ENCODE measurements at places on chromosomes 5 and 9.

DNA sequence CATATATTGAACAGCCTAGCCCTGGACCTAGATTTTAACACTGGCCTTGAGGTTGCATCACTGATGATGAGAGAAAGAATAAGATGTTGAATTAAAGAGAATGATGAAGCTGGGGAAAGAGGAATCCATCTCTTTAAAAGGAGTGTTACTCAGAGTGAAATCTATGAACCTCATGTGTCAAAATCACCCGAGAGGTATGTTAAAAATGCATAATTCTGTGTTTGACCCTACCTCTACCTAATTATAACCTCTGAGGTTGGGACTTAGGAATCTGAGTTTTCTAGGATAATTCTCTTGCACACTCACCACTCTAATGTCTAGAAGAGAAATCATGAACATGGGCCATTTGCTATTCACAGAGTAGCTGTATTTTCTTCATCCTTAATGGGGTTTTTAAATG lies 479.4 kb downstream of the ENC1 start:
- DNase-seq: no peak

DNA sequence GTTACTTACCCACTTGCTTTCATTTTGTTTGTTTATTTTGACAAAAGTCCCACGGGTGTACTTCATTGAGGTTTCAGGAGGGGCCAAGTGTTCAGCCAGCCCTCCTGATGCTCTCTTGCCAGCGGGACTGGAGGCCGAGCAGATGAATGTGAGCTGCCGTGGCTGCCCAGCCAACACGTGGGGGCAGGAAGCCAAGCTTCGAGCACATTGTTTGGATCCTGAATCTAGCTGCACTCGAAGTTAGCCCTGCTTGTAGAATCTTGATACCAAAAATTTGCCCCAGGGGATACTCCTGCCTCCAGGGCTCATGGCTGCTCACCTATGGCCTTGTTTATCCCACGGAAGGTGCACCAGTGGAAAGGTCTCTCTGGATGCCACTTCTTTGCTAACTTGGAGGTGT lies 49.3 kb downstream of the RASGEF1C start:
- peak; percentile 6 for DNase-seq

GRCh38 chr9:3271581-3271980 lies 254.2 kb downstream of the RFX3 start:
- DNase-seq: no peak

DNA sequence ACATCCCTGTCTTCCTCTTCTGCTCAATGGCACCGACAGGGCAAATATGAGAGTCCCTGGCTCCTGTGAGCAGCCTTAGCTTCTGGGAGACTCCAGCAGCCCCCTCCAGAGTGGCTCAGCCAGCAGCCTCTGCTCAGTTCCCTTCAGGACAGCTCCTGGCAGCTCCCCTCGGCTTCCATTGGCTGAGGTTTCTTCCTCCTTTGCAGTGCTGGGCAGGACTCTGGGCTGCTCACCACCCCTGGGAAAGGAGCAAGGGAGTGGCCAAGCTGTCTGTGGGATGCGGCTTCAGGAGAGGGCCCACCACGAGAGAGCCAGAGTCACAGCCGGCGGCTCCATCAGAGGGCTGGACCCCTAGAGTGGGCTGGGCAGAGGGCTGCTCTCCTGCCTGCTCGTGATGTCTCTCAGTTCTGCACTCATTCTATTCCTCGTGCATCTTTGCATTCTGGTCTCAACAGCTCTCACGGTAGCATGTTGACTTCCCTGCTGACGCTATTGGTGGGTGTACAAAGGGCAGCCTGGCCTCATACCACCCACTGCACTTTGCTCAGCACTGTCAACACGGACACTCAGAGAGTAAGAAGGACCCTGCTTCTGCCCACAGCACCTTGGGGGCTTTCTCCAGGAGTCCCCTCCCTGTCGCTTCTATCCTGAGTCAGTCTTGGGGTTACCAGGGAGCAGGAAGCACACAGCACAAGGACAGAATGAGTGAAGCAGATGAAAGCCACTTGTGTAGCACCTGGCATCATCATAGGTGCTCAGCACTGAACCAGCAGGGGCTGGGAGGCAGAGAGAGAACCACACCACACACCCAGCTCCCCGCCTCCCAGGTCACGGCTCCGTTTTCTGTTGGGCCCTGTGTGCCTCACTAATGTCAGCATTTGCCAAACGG lies 80.9 kb upstream of the ALDH1B1 start:
- no peak for DNase-seq

DNA sequence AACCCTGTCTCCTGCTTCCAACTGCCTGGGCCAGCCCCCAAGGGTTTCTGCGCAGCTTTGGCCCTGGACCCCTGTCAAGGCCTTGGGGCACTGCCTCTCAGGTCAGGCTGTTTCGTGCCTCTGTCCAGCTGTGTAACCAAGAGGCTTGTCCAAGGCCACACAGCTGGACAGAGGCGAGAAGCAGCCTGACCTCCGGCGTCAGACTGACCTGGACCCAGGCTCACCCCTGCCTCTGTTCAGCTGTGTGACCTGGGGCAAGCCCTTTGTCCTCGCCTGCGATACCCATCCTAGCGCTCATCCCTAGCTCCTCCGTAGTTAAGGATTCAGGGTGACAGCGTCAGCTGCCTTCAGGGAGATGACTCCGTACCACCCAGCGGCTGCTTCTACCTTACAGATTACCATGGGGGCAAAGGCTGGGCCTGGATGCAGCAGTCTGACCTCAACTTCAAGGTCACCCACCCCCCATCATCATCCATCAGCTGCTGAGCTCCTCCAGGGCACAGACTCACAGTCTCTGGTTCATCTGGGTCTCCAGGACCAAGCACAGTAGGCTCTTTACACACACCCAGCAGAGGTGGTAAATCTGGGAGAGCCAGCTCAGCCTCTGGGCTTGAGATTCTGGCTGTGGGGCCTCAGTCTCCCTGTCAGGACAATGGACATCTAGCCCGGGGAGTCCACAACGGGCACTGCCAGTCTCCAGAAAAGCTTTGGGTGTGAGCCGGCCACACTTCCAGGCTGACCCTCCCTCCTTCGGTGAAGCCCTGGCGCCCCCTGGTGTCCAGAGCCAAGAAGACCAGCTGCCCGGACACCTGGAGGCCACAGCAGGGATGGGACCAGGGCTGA lies 7.9 kb downstream of the AK1 start:
- peak; percentile 96 for DNase-seq

GRCh38 chr5:79258801-79259200 lies 22.9 kb downstream of the JMY start:
- no peak for DNase-seq

DNA sequence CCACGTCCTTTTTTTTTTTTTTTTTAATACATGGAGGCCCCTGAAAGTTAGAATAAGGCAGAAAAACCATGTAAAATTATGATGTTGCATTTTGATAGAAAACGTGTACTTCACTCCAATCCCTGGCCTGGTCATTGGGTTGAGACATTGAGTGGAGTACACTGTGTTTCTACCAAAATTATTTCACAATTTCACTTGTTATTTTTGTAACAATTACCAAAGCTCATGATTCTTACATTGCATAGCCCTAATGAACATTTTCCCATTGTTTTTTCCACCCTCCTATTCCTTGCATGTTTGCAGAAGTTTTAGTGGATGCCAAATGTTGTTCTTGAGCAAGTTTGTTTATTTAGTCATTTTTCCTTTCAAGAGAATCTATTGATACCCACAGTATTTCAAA lies 21.9 kb downstream of the MAMDC2 start:
- no peak for DNase-seq

- peak; percentile 78 for DNase-seq
These were observed at the start of gene PBX3 for GRCh38 chr9:125747053-125747764. Gene PBX3, plus strand, starts transcription at chr9:125747373.

GRCh38 chr5:168147568-168148360 lies 143.7 kb upstream of the WWC1 start:
- no peak for DNase-seq

- no peak for DNase-seq
These were observed 14.0 kb upstream of the TEX48 start for GRCh38 chr9:114695948-114696347.

DNA sequence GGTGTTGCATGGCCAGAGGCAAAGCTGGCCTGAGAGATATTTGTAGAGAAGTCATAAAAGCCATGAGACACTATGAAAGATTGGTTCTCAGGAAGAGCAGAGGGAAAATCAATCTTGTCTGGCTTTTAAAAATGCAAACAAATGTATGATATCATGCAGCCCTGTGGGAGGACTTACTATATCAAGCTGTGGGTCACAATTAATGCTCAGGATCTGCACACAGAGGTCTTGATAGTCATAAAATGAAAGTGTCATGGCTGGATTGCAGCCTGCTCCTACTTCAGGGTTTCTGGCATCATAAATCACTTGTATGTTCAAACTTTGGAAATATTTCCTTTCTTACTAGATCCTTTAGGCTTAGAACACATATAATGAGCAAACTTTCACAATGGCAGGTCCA lies 151.5 kb downstream of the SEMA6A start:
- no peak for DNase-seq

DNA sequence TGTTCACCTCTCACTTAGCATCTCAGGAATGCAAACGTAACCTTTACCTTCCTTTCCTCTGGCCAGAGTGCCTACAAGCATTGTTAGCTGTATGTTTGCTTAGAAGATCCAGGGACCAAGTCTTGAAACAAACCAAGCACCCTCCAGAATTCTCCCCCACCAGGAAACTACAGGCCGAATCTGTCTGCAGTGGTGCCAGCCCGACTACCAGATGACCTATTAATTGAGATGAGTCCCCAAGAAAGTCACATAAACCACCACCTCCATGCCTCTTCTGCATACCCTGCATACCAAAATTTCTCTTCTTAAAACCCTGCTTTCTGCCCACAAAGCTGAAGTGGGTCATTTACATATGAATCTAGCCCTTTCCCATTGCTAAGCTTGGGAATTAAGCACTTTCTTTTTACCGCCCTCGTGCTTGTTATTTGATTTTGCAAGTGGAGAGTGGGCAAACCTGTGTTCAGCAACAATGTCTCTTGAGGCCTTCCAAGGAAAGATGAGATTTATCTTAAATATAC lies 1239.1 kb downstream of the CDH12 start:
- DNase-seq: no peak

GRCh38 chr9:127746959-127747569 lies 12.0 kb upstream of the TOR2A start:
- DNase-seq: no peak

DNA sequence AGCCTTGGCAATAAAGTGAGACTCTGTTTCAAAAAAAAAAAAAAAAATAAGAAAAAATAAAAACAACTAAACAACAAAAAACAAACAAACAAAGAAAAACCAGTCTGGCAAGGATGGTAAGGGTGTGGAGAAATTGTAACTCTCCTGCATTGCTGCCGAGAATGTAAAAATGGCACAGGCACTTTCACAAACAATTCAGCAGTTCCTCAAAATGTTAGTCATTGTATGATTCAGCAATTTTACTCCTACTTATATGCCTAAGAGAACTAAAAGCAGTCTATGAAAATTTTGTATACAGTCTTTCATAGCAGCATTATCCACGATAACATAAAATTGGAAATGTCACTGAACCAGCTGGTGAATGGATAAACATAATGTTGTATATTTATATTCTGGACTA lies 280.4 kb downstream of the CDH9 start:
- no peak for DNase-seq

- DNase-seq: no peak
These were observed 280.7 kb downstream of the PRELID2 start for GRCh38 chr5:145554399-145554798.

GRCh38 chr5:73135429-73136054 lies 15.2 kb downstream of the TMEM171 start:
- no peak for DNase-seq

GRCh38 chr5:110865400-110866094 lies 126.7 kb downstream of the SLC25A46 start:
- peak; percentile 50 for DNase-seq

GRCh38 chr5:68330574-68330973 lies 115.0 kb downstream of the PIK3R1 start:
- no peak for DNase-seq

DNA sequence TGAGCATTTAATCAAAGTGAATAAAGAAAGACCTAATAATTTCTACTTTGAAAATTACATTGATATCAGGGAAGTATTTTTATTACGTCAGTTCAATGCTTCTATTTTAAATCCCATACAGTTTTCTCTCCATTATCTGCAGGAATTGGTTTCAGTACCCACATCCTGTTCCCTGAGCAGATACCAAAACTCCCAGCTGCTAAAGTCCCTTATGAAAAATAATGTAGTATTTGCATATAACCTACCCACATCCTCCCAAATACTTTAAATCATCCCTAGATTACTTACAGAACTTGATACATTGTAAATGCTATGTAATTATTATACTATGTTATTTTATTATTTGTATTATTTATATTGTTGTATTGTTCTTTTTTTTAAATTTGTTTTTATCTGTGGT lies 125.4 kb upstream of the MINAR2 start:
- DNase-seq: no peak

DNA sequence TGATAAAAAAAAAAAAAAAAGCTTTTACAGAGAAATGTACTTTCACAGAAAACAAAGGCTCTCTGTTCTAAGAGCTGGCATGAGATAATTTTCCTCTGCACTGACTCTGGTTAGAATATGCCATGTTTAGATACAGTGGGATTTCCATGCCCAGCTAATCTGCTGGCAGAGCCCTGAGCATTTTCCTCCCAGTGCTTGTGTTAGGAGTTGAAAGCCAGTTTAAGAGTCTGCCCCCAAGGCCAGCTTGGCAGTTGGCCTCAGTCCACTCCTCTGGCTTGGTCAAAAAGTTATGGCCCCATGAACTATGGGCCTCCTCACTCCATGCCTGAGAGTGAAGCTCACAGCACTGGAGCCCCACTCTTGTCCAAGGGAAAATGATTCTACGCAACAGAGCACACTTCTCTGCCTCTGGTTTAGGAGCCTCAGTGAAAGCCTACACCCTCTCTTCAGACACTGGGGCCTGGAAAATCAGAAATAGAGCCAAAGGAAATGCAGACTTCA lies 21.9 kb downstream of the MOCS2 start:
- no peak for DNase-seq

- DNase-seq: no peak
These were observed 22.3 kb downstream of the RIC1 start for GRCh38 chr9:5651246-5651645.

DNA sequence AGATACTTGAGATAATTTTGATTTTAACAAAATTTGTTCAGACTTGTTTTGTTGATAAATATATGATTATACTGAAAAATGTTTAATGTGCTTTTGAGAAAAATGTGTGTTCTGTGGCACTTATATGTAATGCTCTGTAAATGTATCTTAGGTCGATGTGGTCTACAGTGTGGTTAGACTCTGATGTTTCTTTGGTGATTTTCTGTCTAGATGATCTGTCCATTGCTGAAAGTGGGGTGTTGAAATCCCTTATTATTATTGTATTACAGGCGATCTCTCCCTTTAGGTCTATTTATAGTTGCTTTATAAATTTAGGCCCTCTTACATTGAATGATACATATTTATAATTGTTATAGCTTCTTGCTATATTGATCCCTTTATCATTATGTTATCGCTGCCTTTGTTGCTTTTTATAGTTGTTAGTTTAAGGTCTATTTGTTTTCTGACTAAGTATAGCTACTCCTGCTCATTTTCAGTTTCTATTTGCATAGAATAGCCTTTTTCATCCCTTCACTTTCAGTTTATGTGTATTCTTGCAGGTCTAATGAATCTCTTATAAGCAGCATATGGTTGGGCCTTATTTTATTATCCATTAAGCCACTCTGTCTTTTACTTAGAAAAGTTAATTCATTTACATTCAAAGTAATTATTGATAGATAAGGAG lies 124.3 kb downstream of the MRPS30 start:
- peak; percentile 26 for DNase-seq

- DNase-seq: no peak
These were observed 6.1 kb downstream of the IRX4 start for GRCh38 chr5:1876660-1877064.

Measured in GM13976 (cell line).